ENCODE measurements at places on chromosomes 16 and 17.
A peak's percentile ranks its signal among the peaks of the same experiment; 100 is the strongest.

GRCh38 chr17:68314916-68315535 lies 23.7 kb downstream of the ARSG start:
- no peak for DNase-seq

GRCh38 chr16:54291656-54292487 lies 5.3 kb upstream of the IRX3 start:
- DNase-seq: no peak

GRCh38 chr17:76219670-76220383 lies 20.5 kb downstream of the RNF157 start:
- no peak for DNase-seq

GRCh38 chr17:70375406-70375805 lies 206.1 kb downstream of the KCNJ2 start:
- DNase-seq: no peak

GRCh38 chr17:69597898-69598692 lies 183.6 kb downstream of the MAP2K6 start:
- DNase-seq: peak; percentile 37

DNA sequence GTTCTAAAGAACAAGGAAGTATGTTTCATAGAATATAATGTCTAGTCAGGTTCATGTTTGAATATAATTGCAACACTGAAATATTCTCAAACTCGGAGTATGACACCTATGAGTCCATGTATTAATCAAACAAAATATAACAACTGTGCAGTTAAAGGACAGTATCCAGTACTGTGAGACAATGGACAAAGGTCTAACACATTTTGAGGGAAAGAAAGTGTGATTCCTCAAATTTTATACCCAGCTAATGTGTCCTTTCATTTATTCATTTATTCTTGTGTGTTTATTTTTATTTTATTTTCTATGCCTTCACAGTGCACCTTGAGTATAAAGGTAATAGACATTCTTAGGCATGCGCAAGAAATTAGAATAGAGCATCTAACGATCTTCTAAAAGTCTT lies 401.0 kb upstream of the ZFHX3 start:
- DNase-seq: no peak

DNA sequence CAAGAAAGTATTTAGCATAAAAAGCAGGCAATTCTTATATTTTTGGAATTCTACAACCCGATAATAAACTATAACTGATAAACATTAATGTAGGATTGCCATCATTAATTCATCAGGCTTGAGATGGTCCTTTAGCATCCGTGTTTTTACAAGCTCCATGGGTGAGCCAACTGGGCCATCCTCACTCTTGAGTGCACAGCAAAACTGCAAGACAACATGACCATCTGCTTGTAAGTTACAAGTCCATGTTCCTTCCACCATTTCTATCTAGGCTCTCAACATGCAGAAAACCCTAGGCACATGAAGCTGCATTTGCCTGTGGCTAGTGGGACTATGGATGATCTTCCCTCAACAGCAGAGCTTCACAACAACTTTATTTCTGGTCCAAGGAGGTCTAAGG lies 40.1 kb downstream of the ADAMTS18 start:
- DNase-seq: no peak

- no peak for DNase-seq
These were observed 71.3 kb downstream of the RTN4RL1 start for GRCh38 chr17:1953831-1954230.
